Immature natural killer cell (primary cell): ENCODE measurements at places on chromosomes 5 and 9. TPM values are rescaled to one million over a fixed set of nuclear protein-coding genes. Genes with fewer than 3 reads are reported as not detected.

- no peak overlapping the region for H3K27ac ChIP-seq
- no peaks in the 10 kb centered on the region for H3K27me3 ChIP-seq
- no peaks in the 10 kb centered on the region for H3K4me1 ChIP-seq
- DNase-seq, result no peak
- H3K36me3 ChIP-seq, result peaks cover 27% of the 10 kb centered on the region
Observed at GRCh38 chr5:137710086-137710485, 25.8 kb downstream of the KLHL3 start.

The PCDHB6 gene
- not detected for polyA plus RNA-seq

The PCA3 gene
- polyA plus RNA-seq, result not detected

DNA sequence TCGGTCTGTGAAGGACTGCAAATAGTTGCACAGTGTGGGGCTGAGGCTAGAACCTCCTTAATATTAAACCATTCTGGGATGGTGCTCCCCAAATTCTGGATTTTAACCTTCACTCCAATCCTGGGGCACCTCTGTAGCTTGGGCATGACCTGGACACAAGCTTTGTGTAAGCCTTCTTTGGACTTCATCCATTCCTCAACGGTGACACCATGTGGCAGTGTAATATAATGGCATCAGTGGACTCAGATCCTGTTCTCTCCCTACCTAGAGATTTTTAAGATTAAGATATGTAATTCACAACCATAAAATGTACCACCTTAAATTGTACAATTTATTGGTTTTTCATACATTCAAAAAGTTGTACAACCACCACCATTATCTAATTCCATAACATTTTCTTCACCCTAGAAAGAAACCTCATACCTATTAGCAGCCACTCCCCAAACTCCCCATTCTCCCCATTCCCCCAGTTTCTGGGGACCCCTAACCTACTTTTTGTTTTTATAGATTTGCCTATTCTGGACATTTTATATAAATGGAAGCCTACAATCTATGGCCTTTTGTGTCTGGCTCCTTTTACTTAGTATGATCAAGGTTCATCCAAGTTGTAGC lies 4.8 kb upstream of the PLGRKT start:
- H3K27ac ChIP-seq, result no peak overlapping the region
- no peaks in the 10 kb centered on the region for H3K36me3 ChIP-seq
- H3K4me1 ChIP-seq, result peaks cover 14% of the 10 kb centered on the region
- peaks cover 8% of the 10 kb centered on the region for H3K27me3 ChIP-seq
- peak; percentile 31 for DNase-seq
- H3K4me3 ChIP-seq, result no peak overlapping the region

- H3K4me3 ChIP-seq, result no peak overlapping the region
- no peaks in the 10 kb centered on the region for H3K4me1 ChIP-seq
- no peak for DNase-seq
Observed at GRCh38 chr9:136829412-136829811, 12.9 kb upstream of the AJM1 start.

DNA sequence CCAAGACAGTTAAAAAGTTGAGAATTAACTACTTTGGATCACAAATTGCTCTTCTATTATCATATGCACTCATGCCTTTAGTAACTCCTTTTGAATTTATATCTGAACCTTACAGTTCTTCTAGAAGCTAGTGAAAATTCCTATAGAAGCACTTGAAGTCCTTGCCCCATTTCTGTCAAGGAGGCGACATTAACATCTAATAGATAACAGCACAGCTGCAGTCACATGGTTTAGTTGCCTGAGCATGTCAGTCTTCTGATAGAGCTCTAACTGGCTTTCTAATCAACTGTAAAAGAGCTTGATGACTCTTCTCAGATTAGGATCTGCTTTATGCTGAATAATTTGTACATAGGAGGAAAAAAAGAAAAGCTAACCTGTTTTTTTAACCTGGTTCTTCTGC lies 9.0 kb downstream of the RFESD start:
- H3K4me1 ChIP-seq, result no peaks in the 10 kb centered on the region
- H3K27me3 ChIP-seq, result no peaks in the 10 kb centered on the region
- H3K36me3 ChIP-seq, result peaks cover 15% of the 10 kb centered on the region
- DNase-seq, result no peak
- no peak overlapping the region for H3K27ac ChIP-seq

- H3K27ac ChIP-seq, result no peak overlapping the region
- H3K4me3 ChIP-seq, result no peak overlapping the region
- DNase-seq, result no peak
Observed at GRCh38 chr9:124411514-124412227, 3.6 kb downstream of the PSMB7 start.

GRCh38 chr9:7196467-7196866 lies 438.7 kb downstream of the KDM4C start:
- H3K4me1 ChIP-seq, result no peaks in the 10 kb centered on the region
- no peak overlapping the region for H3K4me3 ChIP-seq
- DNase-seq, result no peak
- no peaks in the 10 kb centered on the region for H3K36me3 ChIP-seq
- H3K27ac ChIP-seq, result no peak overlapping the region
- peaks cover 3% of the 10 kb centered on the region for H3K27me3 ChIP-seq

- H3K27ac ChIP-seq, result no peak overlapping the region
- no peak overlapping the region for H3K4me3 ChIP-seq
- H3K27me3 ChIP-seq, result peaks cover 2% of the 10 kb centered on the region
- no peak for DNase-seq
- H3K36me3 ChIP-seq, result no peaks in the 10 kb centered on the region
Observed at GRCh38 chr9:91896513-91897121, 53.4 kb downstream of the ROR2 start.

The SOWAHA gene
- not detected for polyA plus RNA-seq

The PCDHGB4 gene
- polyA plus RNA-seq, result not detected

The JAKMIP2 gene
- 5.4 TPM for polyA plus RNA-seq

The ADGRD2 gene
- not detected for polyA plus RNA-seq

GRCh38 chr5:359301-359897 lies 37.9 kb downstream of the AHRR start:
- no peaks in the 10 kb centered on the region for H3K36me3 ChIP-seq
- no peak overlapping the region for H3K4me3 ChIP-seq
- DNase-seq, result no peak
- peaks cover 1% of the 10 kb centered on the region for H3K27me3 ChIP-seq
- H3K4me1 ChIP-seq, result no peaks in the 10 kb centered on the region
- H3K27ac ChIP-seq, result no peak overlapping the region

GRCh38 chr9:33044162-33044673 lies 19.1 kb downstream of the DNAJA1 start:
- H3K4me3 ChIP-seq, result peak overlapping the region; percentile 85
- DNase-seq, result peak; percentile 69
- H3K27me3 ChIP-seq, result no peaks in the 10 kb centered on the region
- H3K27ac ChIP-seq, result peak overlapping the region; percentile 55

DNA sequence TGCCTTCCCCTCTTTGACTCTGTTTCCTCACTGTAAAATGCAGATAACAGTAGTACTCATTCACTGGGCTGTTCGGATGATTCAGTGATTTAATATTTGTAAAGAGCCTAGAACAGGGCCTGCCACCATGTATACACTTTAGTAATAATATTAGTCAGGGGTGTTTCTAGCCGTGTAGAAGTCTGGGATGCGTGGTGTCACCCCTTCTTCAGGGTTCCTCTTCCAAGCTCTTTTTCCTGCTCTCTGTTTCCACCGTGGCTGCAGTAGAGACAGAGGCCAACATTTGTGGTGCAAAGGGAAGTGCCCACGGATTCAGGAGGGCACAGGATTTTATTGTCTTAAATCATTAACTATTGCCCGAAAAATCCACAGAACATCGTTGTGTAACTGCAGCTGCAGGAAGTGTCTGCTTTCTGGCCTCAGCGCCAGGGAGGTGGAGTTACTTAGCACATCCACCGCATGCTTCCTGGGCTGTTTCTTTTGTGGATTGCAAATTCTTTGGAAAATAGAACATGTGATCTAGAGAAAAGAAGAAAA lies 61.7 kb downstream of the TRIO start:
- peak overlapping the region; percentile 60 for H3K27ac ChIP-seq
- no peaks in the 10 kb centered on the region for H3K27me3 ChIP-seq
- H3K36me3 ChIP-seq, result no peaks in the 10 kb centered on the region
- H3K4me3 ChIP-seq, result peak overlapping the region; percentile 65
- DNase-seq, result no peak

DNA sequence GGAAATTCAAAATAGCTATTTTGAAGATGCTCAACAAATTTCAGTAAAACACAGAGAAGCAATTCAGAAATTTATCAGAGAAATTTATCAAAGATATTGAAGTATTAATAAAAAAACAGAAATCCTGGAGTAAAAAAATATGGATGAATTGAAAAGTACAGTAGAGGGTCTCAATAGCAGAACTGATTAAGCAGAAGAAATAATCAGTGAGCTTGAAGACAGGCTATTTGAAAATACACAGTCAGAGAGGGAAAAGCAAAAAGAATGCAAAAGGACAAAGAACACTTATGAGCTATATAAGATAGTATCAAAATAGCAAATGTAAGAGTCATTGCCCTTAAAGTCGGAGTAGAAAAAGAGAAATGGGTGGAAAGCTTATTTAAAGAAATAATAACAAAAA lies 107.9 kb upstream of the PPP2R2B start:
- no peak for DNase-seq
- H3K27me3 ChIP-seq, result peaks cover 8% of the 10 kb centered on the region

- no peak overlapping the region for H3K27ac ChIP-seq
- H3K27me3 ChIP-seq, result peaks cover 7% of the 10 kb centered on the region
- no peaks in the 10 kb centered on the region for H3K36me3 ChIP-seq
- no peak for DNase-seq
- H3K4me1 ChIP-seq, result no peaks in the 10 kb centered on the region
Observed at GRCh38 chr5:37896159-37896558, 56.3 kb upstream of the GDNF start.

The MEIKIN gene
- polyA plus RNA-seq, result not detected

- H3K27ac ChIP-seq, result no peak overlapping the region
- no peak overlapping the region for H3K4me3 ChIP-seq
- peaks cover 3% of the 10 kb centered on the region for H3K27me3 ChIP-seq
- no peak for DNase-seq
- no peaks in the 10 kb centered on the region for H3K4me1 ChIP-seq
Observed at GRCh38 chr5:82301190-82301589, 23.0 kb upstream of the RPS23 start.

DNA sequence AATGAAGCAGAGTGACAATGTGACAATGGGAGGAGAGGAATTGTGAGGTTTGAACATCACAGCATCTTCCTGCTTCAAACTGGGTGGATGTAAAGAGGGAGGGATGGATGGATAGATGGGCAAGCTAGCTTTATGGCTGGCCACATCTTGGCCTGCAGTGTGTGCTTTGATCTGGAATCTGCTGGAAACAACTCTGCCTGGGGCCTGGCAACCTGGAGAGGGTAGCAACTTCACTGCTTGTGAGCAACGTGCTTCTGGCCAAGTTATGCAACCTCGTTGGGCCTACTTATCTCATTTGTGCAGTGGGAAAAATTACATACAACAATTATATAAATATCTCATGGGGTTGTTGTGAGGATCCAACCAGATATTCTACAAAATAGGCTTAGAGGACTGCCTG lies 5.3 kb downstream of the IL9 start:
- no peak overlapping the region for H3K4me3 ChIP-seq
- H3K4me1 ChIP-seq, result peaks cover 4% of the 10 kb centered on the region
- H3K27me3 ChIP-seq, result peaks cover 16% of the 10 kb centered on the region
- H3K36me3 ChIP-seq, result no peaks in the 10 kb centered on the region
- DNase-seq, result no peak

DNA sequence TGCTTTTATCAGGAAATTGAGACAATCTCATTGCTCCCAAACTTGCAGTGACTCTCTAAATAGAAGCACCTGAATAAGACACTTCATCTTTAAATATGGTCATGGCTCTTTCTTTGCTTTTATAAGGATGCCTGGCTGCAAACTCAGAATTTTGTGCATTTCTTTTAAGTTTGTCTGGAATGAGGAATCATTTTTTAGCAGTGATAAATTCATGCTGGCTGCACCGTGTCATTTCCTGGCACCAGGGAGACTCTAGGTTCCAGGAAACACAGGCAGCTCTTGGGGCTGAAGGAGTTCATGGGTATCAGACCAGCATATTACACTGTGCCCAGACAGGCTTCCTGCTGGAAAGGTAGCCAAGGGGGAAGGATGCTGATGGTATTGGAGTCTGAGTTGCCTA lies 109.9 kb downstream of the NUDT12 start:
- H3K4me3 ChIP-seq, result no peak overlapping the region
- H3K27ac ChIP-seq, result no peak overlapping the region
- no peaks in the 10 kb centered on the region for H3K4me1 ChIP-seq
- no peaks in the 10 kb centered on the region for H3K36me3 ChIP-seq

The CDKN2B gene
- polyA plus RNA-seq, result 0.50 TPM

GRCh38 chr9:111597852-111598732 lies 1.4 kb downstream of the PTGR1 start:
- H3K27ac ChIP-seq, result no peak overlapping the region
- H3K4me1 ChIP-seq, result peaks cover 27% of the 10 kb centered on the region
- peak; percentile 27 for DNase-seq
- H3K4me3 ChIP-seq, result peak overlapping the region; percentile 75
- peaks cover 29% of the 10 kb centered on the region for H3K27me3 ChIP-seq

GRCh38 chr5:58363461-58364249 lies 96.2 kb downstream of the PLK2 start:
- no peaks in the 10 kb centered on the region for H3K4me1 ChIP-seq
- H3K4me3 ChIP-seq, result no peak overlapping the region
- no peaks in the 10 kb centered on the region for H3K36me3 ChIP-seq
- no peak for DNase-seq

GRCh38 chr5:115549154-115549553 lies 4.6 kb upstream of the FEM1C start:
- H3K27me3 ChIP-seq, result peaks cover 8% of the 10 kb centered on the region
- DNase-seq, result no peak
- no peaks in the 10 kb centered on the region for H3K36me3 ChIP-seq
- H3K4me1 ChIP-seq, result peaks cover 7% of the 10 kb centered on the region
- no peak overlapping the region for H3K27ac ChIP-seq
- H3K4me3 ChIP-seq, result no peak overlapping the region

The LVRN gene
- polyA plus RNA-seq, result not detected

DNA sequence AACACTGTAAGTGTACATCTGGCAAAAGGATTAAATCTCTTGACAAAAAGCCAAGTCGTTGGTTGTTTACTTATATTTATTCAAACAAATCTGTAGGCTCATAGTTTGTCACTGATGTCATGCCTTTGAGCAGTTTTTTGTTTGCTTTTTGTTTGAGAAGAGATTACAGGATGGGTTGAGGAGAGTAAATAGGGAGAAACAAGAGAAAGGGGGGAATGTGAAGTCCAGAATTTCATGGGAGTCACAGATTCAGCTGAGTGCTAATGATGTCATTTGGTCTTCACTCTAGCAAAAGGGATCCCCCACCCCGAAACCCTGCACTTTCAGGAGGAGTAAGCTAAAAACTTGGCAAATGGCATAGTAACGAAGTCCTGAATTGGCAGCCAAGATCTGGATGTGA lies 337.4 kb downstream of the GLIS3 start:
- H3K27me3 ChIP-seq, result peaks cover 4% of the 10 kb centered on the region
- H3K27ac ChIP-seq, result no peak overlapping the region
- H3K36me3 ChIP-seq, result no peaks in the 10 kb centered on the region
- no peak for DNase-seq

- H3K27me3 ChIP-seq, result peaks cover 17% of the 10 kb centered on the region
- DNase-seq, result peak; percentile 17
- no peaks in the 10 kb centered on the region for H3K36me3 ChIP-seq
- no peak overlapping the region for H3K4me3 ChIP-seq
- no peaks in the 10 kb centered on the region for H3K4me1 ChIP-seq
Observed at GRCh38 chr5:36079200-36079781, 12.6 kb upstream of the UGT3A2 start.

The PCDHA9 gene
- polyA plus RNA-seq, result not detected

The LAMC3 gene
- polyA plus RNA-seq, result not detected
